ENCODE measurements at places on chromosomes 1 and 21.

- DNase-seq = no peak
Observed at GRCh38 chr1:70656361-70656760, 245.3 kb downstream of the CTH start.

- DNase-seq = no peak
Observed at GRCh38 chr21:41897700-41898099, 18.6 kb upstream of the PRDM15 start.

GRCh38 chr1:168093616-168094015 is 43.1 kb downstream of the GPR161 start:
- no peak for DNase-seq

DNA sequence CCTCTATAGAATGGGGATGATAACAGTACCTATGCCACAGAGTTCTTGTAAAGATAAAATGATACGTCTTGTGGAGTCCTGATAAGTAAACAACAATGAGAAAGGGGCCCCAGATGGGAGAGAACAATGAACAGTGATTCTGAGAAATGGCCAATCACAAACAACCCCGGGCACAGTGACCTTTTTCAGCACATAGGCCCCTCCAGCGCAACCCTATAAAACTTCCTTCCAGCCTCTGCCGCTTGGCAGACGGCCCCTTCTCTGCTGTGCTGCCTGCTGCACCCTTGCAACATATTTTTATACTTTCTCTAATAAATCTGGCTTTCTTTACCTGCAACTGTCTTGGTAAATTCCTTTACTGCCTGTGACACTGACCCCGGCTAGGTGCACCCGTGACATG is 8.9 kb downstream of the RCAN1 start:
- DNase-seq = no peak

DNA sequence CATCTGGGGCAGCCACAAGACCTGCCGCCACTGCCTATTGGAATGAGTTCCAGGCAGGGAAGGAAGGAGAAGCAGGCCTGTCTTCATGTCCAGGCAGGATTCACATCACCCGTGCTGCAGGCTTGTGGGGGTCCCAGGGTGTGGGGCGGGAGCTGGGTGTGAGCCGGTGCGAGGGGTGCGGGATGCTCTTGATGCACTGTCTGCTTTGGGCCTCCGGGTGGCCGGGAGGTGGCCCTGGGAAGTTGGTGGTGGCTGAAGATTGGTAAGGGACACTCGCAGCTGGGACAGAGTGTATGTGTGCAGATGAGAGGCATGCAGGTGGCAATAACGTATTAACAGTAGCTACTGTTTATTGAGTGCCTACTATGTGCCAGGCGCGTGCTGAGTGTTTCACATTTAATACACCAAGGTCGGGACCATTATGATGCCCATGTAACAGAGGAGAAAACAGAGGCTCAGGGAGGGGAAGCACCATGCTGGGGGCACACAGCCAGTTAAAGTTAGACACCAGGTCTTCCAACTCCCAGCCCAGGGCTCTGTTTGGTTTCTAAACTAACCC is 3.3 kb downstream of the CROCC start:
- no peak for DNase-seq
